Activated T-cell treated with anti-CD3 and anti-CD28 coated beads for 24 hours (primary cell): ENCODE measurements at places on chromosomes 3 and 15.

DNA sequence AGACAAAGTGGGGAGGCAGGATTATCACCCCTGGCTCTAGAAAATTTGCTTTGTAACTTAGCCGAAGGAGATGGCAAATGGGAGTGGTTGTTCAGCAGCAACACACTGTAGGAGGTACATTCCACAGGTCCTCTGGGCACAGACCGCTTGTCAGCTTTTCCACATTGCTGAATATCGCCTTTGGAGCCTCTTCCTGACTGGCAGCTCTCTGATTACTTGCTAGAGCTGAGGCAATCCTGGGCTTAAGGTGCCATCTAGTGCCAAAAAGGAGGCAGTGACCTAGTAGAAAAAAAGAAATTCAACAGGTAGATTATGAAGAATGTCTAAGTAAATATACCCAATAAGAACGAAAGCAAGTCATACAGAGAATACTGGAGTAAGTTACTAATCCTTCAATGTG is 13.1 kb upstream of the SCN5A start:
- DNase-seq, result no peak

DNA sequence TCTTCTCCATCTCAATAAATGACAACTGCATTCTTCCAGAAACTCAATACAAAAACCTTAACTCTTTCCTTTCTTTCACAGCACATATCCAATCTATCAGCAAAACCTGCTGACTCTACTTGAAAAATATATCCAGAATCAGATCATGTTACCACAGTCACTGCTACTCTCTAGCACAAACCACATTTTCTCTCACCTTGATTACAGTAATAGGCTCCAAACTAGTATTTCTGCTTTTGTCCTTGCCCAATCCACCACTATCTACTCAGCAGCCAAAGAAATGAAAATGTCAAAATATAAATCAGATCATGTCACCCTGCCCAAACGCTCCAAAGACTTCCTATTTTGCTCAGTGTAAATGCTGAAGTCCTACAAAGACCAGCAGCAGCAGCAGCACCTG is 15.2 kb downstream of the TMCC1 start:
- DNase-seq, result no peak

DNA sequence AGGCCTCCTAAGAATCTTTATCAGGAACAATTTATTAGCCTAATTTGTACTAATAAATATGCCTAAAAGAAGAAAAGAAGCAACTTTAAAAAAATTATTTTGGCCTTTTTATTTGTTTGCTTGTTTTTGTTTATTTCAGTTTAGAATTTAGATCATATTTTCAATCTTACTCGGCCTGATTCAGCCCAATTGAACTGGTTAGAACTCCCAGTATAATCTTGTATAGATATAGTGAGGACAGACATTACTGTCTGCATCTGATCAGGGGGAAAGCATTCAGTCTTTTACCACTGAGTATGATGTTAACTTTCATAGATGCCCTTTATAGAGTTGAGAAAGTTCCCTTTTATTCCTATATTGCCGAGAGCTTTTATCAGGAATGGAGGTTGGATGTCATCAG is 56.0 kb upstream of the CSTA start:
- DNase-seq, result no peak

DNA sequence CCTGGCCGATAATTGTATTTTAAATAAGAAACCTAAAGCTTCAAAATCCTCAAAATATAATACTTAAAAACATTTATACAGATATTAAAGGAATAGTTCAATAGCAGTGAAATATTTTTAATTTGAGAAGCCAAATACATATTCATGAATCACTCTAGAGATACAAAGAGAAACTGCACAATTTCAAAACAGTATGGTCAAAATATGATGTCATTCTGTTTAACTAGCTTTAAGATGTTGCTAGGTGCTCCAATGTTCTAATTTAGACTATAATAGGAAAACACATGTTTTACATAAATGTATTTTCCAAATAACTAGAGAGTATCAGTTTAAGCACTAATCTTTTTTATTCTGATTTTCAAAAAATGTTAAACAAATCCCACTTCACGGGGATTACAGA is 10.3 kb upstream of the NRROS start:
- no peak for DNase-seq

DNA sequence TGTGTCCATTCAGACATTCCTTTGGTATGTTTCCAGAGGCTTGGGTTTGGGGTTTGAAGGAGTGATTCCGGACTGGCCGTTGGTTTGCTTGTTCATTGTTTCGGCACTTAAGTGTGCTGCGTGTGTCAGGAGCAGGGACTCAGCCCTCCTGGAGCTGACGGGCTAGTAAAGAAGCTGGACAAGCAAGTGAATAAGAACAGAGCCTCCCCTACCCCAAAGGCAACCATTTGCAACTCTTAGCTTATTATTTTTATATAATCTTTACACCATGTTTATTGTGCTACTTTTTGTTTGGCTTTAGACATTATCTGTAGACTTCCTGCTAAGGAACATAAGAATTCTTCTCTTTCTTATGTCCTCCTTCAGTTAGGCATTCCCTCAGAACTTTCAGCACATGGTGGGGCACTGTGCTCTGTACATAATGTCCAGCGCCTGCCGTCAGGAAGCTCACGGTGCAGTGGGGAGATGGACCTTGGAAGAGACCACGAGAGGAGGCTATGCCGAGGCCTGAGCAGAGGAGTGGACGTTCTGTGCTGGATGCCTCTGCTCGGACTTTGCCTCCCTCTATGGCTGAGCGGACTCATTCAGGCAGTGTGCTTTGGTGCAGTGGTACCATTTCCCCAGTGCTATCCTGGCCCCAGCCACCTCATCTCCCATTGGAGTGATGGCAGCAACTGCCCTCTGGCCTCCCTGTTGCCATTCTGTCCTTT is 65.4 kb downstream of the EEFSEC start:
- DNase-seq, result no peak

DNA sequence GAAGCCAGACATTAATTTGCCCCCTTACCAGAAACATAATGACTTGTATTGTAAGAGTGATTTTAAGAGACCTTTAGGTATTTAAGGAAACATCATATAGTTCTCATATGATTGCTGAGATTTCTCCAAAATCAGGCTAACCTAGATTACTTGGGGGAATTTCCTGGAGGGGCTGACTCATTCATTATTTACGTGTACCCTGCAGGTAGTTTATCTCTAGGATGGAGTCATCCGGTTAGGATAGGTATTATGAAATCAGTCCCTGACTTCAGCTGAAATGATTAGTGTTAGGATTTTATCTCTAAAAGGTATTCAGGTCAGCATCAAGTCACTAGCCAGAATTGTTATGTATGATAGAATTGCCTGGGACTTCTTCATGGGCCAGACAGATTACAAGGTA is 97.5 kb downstream of the TCF12 start:
- DNase-seq, result no peak

DNA sequence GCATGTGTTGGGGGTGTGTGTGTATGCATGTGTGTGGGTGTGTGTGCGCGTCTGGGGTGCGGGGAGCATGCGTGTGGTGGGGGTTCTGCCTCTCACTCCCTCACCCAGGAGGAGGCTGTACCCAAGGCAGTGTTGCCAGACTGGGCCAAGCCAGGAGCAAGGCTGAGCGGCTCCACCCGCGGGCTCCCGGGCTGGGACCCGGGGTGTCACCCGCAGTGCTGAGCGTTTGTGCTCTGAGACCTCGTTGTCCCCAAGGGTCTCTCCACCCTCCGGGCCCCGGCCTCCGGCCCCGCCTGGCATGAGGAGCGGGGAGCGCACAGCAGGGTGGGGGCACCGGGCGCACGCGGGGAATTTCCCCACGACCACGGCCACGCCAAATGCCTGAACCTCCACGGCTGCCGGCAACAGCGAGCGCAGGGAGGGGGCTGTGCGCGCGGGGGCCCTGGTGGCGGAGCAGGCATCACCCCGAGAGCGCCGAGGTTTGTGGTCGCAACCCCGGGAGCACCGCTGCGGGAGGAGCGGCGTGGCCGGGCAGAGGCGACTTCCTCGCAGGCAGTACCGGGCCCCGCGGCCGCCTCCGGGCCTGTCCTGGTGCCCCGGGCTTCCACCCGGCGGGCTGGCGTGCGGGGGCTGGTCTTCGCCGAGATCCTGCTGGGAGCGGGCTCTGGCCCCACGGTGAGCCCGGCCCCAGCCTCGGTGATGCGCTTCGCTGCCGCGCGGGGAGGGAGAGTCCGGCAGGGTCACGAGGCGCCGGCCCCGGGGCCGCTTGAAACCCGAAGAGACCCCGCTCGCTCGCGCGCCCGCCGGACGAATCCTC is 7.4 kb upstream of the OCA2 start:
- no peak for DNase-seq

DNA sequence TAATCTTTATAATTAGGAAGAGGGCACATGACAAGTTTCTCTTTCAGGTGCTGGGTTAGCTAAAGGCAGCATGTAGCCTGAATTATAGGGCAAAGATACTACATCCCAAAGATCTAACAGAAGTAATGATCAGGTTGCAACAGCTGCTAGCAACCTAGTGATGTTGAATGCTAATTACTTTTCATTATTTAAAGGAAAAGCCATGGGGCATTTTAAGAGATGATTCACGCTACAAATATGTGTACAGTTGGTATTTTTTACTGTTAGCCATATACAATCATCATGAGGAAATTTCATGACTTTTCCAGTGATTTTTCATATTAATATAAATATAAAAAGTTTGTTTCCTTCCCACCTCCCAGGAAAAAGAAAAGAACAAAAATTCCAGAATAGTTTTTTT is 43.0 kb downstream of the NEK10 start:
- DNase-seq, result no peak
